ENCODE measurements at places on chromosomes 7 and 10.

DNA sequence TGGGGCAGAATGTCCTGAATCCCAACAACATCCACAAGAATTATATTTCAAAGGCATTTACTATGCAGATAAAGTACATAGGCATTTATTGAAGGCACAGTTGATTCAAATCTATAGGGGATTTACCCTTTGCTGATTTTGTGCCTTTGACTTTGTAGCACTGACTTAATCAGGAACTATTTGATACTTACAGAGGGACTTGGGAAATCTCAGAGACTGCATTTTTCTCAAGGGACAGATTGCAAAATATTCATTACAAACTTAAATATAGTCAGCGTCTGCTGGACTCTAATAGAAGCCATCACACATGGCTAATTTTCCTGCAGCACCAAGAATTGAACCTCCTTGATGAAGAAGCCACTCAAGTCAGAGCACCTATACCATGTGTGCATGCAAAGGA, 44.9 kb downstream of the FAS start:
- DNase-seq: no peak

DNA sequence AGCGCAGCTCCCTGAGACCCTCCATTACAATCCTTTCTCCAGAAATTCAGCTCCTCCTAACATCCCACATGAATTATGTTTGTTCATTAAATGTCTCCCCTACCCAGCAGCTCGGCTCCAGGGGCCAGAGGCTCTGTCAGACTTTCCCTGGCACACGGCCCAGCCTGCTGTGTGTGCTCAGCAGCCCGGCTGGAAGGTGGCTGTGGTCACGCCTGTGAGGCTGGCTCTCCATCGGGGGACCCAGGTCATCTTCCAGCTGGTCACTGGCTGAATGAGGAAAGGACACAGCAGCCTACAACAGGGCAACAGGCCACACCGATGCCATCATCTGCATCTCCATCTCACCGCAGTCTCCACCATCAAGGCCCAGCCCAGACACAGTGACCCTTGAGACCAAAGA, 219.8 kb downstream of the MAD1L1 start:
- no peak for DNase-seq

GRCh38 chr10:126661841-126662515, 8.5 kb downstream of the C10orf90 start:
- DNase-seq: no peak

GRCh38 chr7:30787486-30787885, 16.3 kb downstream of the MINDY4 start:
- DNase-seq: no peak

- no peak for DNase-seq
Observed at GRCh38 chr10:116829711-116830110, 19.6 kb upstream of the ENO4 start.

GRCh38 chr7:119964788-119965542, 308.0 kb upstream of the KCND2 start:
- DNase-seq: peak; percentile 38

- DNase-seq: no peak
Observed at GRCh38 chr10:88256886-88257285, 326.2 kb downstream of the RNLS start.

- peak; percentile 5 for DNase-seq
Observed at GRCh38 chr10:18822156-18822555, 162.9 kb downstream of the ARL5B start.

- DNase-seq: no peak
Observed at GRCh38 chr7:12943781-12944180, 256.3 kb downstream of the ARL4A start.

DNA sequence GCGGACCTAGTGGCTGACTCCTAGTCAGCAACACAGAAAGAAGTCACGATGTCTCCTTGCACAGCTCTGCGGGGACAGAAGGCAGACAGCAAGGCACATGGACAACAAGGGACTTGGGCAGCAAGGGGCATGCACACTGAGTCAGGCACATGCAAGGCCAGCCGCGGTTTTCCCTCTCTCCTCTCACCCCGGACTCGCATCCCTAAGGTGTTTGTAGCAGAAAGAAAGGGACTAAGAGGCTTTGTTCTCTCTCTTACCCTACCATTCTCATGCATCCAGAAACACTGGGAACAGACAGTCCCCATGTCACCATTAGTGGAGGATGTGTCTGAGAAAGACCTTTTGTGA, 193.3 kb upstream of the PHF14 start:
- DNase-seq: no peak

- DNase-seq: no peak
Observed at GRCh38 chr10:5843686-5844344, 30.6 kb upstream of the GDI2 start.

- no peak for DNase-seq
Observed at GRCh38 chr7:69951458-69951857, 353.2 kb downstream of the AUTS2 start.

DNA sequence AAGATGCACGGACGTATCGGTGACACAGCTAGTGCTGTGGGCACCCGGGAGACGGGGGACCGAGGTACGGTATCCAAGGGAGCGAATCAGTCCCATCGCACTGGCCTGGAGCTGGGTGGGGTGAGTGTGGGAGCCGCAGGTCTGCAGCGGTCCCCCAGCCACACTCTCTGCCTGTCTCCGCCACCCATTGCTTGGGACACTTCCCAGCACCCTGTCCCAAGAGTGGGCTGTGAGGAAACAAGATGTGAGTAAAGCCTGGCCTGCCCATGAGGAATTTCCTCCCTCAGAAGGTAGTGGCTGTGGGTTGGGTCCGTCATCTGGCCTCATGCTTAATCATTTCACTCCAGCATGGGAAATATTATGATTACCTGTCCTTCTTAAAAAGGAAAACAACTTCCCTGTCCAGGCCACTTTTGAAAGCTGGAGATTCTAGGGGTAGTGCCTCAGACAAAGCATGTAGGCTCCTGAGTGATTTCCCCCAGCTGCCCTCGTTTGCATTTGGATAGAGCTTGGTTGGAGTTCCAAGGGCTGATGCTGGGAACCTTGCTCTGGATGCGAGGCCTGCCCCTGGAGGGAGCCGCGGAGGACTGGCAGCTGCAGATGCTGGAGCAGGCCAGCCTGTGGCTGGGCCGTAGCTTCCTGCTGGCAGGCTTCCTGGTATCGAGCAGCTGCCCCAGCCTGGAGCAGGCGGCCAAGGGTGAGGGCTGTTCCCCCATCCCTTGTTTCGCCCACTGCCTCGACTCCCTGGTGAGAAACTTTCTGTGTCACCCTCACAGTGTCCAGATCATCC, 6.2 kb upstream of the ACTR3C start:
- DNase-seq: no peak

DNA sequence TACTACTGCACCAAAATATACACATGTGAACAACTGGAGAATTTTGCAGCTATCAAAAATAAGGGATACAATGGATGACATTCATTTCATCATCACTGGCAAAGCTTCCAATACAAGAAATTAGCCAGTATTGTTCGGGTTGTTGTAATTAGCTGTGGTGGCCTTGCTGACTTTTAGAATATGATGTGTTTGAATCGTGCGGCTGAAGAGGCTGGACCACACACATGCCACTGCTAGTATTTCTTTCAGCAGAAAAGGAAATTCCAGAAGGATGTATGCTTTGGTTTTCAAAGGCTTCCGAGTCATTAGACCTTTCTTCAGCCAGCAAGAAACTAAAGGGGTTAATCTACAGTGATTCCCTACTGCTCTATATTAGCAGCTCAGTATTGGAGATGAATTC, 16.6 kb downstream of the RPP38 start:
- DNase-seq: no peak

DNA sequence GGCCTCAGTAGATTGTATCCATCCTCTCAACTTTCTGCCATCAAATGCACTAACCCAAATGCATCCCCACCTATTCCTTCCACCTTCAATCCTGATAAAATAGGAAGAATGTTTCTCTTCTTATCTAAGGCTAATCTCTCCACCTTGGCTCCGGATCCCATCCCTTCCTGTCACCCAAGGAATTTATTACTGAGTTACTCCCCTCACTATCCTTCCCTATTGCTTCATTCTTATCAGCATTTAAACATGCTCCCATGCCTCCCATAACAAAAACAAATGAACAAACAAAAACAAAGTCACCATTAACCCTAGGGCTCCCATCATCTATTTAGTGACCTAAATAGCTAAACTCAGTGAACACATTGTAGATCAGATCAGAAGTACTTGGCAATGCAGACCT, 25.3 kb downstream of the AASS start:
- DNase-seq: no peak

- no peak for DNase-seq
Observed at GRCh38 chr10:99579971-99580370, 40.3 kb downstream of the SLC25A28 start.

GRCh38 chr10:97689559-97690020, 2.5 kb upstream of the AVPI1 start:
- DNase-seq: peak; percentile 43

GRCh38 chr10:132506711-132507408, 30.7 kb upstream of the INPP5A start:
- no peak for DNase-seq

DNA sequence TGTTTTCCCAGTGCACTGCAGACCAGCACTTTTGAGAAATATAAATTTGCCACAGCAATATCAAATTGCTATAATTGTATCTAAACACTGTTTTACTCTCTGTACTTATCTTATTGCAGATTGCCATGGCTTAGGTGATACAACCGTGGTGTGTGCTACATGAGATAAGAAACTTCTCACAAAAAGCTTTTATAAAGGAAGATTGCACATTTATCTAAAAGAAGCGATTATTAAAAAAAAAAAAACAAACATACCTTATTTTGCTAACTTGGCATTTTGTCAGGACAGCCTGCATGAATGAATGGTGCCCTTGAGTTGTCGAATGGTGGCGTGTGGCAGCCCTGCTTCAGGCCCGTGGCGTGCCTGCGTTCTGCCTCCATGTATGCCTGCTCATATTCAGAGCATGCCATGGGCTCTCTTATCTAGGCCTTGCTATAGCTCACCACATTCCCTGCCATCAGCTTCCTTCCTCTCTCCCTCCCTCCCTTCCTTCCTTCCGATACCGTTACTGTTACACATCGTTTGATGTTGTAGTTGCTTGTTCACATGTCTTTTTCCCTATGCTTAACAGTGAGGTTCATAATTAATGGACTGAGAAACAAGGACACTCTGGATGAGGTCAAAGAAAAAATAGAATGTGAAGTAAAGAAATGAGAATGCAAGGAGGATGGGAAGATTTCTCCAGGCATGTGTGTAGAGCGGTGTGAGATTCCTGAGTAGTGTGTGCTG, 34.9 kb downstream of the PRKAR2B start:
- DNase-seq: peak; percentile 72

GRCh38 chr7:129370812-129371211, 63.4 kb upstream of the STRIP2 start:
- no peak for DNase-seq

DNA sequence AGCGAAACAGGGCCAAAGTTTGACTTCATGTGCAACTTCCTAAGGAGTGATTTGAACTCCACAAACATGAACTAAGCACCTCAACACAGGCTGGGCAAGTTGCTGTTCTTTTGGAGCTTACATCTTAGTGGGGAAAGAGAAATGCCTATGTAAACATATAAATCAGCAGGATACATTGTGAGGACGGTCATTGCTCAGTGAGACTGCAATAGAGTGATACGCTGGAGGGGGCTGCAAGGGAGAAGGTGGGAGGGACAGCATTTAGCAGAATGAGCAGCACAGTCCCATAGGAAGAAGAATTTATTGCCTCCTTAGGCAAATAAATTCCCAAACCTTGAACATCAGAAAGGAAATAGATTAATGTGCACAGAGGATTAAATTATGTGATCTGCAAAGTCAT, 90.0 kb downstream of the EGFR start:
- no peak for DNase-seq

DNA sequence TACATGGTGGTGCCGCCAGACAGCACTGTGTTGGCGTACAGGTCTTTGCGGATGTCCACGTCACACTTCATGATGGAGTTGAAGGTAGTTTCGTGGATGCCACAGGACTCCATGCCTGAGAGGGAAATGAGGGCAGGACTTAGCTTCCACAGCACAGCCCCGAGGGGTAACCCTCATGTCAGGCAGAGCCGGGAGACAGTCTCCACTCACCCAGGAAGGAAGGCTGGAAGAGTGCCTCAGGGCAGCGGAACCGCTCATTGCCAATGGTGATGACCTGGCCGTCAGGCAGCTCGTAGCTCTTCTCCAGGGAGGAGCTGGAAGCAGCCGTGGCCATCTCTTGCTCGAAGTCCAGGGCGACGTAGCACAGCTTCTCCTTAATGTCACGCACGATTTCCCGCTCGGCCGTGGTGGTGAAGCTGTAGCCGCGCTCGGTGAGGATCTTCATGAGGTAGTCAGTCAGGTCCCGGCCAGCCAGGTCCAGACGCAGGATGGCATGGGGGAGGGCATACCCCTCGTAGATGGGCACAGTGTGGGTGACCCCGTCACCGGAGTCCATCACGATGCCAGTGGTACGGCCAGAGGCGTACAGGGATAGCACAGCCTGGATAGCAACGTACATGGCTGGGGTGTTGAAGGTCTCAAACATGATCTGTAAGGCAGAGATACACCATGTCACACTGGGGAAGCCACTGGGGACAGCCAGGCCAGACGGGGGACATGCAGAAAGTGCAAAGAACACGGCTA, 104.6 kb upstream of the TNRC18 start:
- peak; percentile 56 for DNase-seq

DNA sequence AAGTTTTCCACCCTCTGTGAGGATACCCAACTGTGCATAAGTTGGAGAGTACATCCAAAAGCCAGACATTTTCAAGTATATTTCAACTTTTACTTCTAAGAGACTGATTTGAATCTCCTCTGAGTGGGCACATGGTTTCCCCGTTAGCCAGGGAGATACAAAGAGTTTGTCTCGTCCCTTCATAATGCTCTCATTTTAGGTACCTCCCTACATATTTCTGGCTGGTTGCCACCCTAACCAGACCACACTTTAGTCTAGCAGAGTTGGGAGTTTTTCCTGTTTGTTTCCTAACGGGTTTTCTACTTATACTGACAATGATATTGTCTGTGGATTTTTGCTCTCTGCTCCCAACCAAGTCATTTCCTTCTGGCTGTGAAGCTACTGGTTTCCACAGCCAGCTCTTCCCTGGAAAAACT, 180.3 kb downstream of the CCDC71L start:
- DNase-seq: peak; percentile 17

DNA sequence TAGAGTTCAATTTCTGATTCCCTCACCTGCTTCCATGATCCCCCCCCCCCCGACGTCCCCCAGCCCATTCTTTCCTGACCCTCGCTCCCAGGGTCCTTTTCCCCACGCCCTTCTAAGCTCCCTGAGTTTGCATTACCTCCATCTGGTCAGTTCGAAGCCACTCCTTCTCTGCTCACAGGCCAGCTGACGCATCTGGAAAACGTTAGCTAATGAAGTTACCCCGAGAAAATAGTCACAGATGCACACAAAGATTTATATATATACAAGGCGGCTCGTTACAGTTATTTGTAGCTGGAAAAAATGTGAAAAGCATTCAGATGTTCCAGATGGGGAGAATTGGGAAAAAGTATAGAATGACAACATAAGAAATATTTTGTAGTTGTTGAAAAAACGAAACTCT, 630.0 kb upstream of the FOXK1 start:
- DNase-seq: no peak

GRCh38 chr7:126589068-126589684, 663.6 kb downstream of the GRM8 start:
- no peak for DNase-seq

DNA sequence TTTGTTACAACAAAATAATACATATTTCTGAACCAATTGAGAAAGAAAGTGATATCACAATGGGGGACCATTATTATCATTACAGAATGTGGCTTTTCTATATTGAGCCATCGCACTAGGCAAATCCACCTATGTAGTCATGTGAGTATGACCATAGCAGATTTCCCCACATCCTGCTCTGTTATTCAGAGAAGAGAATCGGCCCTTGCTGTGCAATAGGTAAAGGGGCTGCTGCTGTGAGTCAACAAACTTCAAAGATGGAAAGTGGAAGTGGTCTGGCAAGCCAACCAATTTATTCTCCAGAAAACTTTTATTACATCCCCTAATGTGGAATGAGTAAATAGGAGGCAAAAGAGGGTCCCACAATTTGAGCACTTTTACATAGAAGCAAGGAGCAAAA, 573.4 kb downstream of the ETV1 start:
- no peak for DNase-seq
